ENCODE measurements at places on chromosomes 4 and X.

GRCh38 chrX:22575161-22575845, 302.6 kb downstream of the CBLL2 start:
- DNase-seq = no peak

DNA sequence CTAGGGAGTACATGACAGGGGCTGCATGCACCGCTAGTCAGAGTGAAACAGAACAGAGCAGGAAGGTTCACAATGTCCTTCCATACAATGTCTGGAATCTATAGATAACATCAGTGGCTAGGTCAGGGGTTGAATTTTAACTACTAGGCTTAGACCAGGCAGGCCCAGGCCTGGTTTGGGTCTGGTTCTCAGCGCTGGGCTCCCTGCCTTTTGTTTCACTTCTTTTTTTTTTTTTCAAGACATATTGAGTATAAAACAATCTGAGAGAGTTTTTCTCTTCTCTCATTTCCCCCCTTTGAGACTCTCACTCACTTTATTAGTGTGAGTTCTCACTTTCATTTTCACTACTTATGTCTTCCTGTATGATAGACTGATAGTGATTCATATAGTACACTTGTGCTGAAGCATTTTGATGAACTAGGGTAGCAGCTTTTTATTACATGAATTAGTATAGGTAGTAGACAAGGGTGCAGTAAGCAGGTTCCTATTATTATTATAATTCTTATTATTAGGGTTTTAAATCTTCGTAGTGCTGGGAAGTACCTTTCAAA, 120.0 kb upstream of the ZDHHC15 start:
- DNase-seq = no peak

DNA sequence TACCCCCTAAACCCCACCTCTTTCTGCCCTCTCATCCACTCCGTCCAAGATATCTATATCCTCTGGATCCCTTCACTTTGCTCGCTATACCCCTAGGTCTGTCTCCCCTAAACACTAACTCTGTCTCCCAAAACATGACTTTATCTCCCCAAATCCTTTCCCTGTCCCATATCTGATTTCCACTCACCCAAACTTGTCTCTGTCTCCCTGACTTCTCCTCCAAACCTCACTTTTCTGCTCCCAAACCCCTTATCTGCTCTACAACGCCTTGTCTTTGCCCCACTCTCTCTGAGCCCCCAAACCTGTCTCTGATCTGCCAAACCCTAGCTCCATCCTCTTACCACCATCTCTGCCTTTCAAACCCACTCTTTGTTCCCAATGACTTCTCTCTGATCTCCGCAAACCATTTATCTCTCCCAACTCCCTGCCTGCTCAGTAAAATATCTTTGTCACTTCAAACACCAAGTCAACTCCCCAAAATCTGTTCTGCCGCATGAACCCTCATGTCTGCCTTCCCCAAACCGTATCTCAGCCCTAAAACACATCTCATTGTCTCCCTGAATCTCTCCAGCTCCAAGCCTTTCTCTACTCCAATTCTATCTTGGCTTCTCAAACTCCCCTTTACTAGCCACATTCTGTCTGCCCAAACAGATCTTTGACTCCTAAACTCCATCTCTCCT, 575 bp downstream of the GATA1 start:
- no peak for DNase-seq

GRCh38 chr4:81963763-81964020, 410.1 kb downstream of the HNRNPD start:
- no peak for DNase-seq

DNA sequence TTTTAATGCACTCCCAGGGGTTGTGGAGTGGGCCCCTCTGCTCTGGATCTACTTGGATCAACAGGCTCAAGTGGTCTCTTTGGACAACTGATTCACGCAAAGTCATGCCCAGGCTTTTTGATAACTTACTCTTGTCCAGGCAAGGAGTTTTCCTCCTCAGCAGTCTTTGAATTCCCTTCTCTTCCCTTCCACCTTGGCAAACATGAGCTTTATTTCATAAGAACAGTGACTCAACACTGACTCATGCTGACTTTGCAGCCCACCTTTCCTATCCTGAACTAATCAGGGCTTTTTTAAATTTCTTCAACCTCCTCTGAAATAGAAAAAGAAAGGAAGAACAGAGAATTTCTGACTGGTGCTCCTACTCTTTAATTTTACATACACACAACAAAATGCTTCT, 132.1 kb upstream of the LDB2 start:
- no peak for DNase-seq

- DNase-seq = no peak
These were observed 18.6 kb downstream of the PALLD start for GRCh38 chr4:168515222-168516011.

DNA sequence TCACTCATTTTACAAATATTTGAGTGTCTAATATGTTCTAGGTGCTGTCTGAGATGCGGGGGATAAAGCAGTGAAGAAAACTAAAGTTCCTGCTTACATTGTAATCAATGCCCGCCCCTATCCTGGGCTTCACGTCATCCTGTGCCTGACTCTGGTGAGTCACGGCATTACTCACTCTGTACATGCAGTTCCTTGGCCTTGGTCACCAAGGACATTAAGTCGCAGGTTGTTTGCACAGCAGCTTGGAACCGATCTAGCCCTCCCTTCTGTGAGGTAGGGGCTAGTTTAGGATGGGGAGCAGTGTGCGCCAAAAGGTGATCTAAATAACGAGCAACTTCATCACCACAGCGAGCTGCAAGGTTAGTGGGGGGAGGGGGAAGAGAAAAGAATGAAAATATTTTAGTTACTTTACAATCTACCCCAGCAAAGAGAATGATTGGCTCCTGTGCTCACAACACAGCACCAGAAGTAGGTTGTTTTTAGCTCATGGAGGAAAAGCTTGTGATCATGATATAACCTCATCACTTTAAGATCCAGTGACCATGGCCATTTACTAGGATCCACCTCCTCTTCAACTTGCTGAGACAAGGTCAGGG, 48.0 kb upstream of the HDAC8 start:
- DNase-seq = peak; percentile 63

DNA sequence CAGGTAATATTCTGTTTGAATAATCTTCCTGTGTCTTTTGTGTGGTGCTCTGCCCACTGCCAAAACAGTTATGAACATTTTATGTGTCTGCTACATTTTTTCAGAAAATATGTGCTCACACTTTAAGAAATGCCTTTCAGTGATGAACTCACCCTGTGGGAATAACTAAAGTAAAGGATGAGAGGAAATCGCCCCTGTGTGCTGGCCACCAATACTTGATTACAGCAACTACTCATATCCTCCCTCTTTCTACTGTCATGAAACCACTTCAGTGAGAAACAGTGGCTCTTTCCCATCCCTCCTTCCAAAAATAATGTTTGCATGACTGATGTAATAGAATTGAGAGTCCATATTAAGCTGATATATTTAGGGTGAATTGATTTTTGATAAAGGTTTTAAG, 900.9 kb downstream of the RAB28 start:
- DNase-seq = no peak

All from activated CD4-positive, alpha-beta memory T cell treated with anti-CD3 and anti-CD28 coated beads, Interleukin-2, amount 10 ng/mL, durations not matched to agents 7 days and 5 days (primary cell).